ENCODE measurements at places on chromosomes 5 and 9. TPM values are rescaled to one million over a fixed set of nuclear protein-coding genes. Genes with fewer than 3 reads are reported as not detected.
A peak's percentile ranks its signal among the peaks of the same experiment; 100 is the strongest.

- DNase-seq = peak; percentile 51
Observed at GRCh38 chr9:4762886-4763541, 22.0 kb upstream of the AK3 start.

- DNase-seq = no peak
Observed at GRCh38 chr9:106620081-106620480, 242.9 kb upstream of the ZNF462 start.

DNA sequence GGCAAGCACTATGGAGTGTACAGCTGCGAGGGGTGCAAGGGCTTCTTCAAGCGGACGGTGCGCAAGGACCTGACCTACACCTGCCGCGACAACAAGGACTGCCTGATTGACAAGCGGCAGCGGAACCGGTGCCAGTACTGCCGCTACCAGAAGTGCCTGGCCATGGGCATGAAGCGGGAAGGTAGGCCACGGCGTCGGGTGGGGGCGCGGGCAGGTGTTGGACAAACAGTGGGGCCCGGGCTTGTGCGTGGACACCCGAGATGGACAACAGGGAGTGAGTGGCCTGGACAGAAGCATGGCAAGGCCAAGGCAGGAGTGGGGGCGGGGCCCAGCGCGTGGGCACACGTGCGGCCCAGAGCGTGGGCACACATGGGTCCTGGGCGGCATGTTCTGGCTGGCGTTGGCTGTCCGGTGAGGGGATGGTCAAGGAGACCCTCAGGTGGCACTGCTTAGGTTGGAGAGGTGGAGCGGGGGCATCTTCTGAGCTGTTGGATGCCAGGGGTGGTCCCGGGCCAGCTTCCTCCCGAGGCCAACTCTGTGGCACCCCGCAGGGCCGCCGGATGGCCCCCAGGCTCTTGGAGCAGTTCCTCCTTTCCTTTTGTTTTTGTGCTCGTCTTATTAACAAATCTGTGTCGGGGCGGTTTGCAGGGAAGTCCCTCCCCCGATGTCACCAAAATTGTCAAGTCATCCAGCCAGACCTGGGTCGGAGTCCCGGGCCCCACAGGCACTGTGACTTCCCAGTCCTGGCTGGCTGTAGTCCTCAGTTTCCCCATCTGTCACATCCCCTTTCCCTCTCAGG, 82.9 kb downstream of the RXRA start:
- DNase-seq = no peak

- DNase-seq = peak; percentile 32
Observed at GRCh38 chr9:12718482-12719026, 25.4 kb downstream of the TYRP1 start.

DNA sequence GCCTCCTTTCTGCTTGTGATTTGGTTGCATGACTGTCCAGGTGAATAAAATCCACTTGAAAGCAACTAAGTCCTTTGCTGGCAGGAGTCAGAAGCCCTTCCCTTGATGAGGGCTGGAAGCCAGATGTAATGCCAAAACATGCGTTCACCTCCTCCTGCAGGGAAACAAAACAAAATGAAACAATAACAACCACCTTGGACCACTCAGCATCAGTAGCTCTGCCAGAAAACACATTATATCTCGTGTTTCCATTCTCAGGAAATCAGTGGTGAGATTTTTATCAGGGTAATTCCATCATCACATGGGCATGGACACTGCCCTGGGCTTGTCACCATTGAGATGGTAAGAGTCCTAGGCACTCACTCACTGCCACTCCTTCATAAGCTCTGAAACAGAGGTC, 350.3 kb upstream of the ACTBL2 start:
- no peak for DNase-seq

- no peak for DNase-seq
Observed at GRCh38 chr9:89359751-89360261, 41.5 kb downstream of the SECISBP2 start.

DNA sequence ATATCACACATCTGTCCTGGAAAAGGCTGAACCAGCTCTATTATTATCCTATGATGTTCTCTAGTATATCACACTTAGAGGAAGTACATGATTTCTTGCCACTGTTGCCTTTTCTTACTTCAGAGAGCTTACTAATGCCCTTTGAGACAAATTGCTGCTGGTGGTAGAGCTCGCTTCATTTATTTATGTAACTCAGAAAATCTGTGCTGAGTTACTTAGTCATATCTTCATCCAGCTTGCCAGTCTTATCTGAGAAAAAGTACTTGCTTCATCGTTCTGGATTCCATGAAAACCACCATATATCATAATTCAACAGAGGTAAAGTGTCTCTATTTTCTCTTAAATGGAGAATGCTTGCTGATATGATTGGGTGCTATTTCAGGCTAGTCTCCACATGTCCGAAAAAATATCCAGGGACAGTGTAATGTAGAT, 26.6 kb downstream of the PTPDC1 start:
- no peak for DNase-seq

DNA sequence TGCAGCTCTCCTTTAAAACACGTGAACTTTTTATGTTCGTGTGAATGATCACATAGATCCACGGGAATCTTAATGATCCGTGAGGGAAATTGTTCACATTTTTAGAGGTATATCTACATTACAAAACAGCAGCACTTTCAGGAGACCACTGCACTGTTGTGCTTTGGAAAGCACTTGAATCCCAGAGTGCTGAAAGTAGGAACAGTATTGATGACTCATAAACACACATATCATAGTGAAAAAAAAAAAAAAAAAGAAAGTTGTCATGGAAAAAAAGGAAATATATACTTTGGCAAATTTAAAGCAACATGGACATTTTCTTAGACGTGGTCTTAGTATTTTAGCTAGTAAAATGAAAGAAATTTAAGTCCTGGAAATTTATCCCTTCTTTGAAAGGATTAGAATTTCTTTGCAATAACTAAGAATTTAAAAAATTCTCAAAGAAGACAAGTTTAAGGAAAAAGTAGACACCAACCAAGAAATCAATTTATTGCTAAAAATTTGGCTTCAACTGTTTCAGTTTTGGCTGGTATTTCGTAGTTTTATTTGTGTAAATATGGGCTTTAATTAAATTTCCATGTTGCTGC, 55.4 kb downstream of the ADGRV1 start:
- DNase-seq = no peak

GRCh38 chr5:150153957-150154617, 1.6 kb downstream of the PDGFRB start:
- DNase-seq = no peak

DNA sequence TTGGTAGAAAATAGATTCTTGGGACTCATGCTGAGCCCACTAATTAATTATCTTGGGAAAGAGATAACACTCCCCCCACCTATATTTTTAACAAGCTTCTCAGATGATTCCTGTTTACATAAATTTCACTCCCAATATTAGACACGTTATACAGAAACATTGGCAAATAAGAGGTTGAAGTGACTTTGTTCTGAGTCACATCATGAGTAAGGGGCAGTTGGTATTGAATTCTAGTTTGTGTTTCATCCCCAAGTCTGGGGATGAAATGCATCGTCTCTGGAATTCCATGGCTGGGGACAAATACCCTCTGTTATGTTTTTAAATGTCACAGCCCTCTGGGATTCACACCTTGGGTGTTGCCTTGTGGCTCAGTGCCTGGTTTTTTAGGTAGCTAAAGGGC, 41.0 kb downstream of the BASP1 start:
- DNase-seq = no peak

- DNase-seq = no peak
Observed at GRCh38 chr5:1867114-1867814, 15.5 kb downstream of the IRX4 start.

- DNase-seq = no peak
Observed at GRCh38 chr5:3958389-3958788, 362.8 kb downstream of the IRX1 start.

DNA sequence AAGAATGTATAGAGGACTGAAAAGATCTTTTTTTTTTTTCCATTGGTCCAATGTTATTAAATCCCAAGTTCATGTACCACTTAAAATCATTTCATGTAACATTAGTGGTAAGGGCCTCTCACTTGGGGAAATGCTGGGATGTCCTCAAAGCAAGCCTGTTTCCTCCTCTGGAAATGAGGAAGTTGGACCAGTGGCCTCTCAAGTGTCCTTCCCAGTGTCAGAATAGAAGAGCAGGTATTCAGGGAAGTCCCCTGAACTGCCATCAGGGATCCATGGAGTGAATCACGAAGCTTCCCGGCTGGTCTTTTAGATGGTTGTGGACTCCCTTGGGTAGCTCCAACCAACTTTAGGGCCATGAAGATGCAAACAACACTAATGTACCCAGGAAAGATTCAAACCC, 55.2 kb upstream of the AFAP1L1 start:
- no peak for DNase-seq

- no peak for DNase-seq
Observed at GRCh38 chr9:124268248-124268647, 10.5 kb downstream of the NEK6 start.

DNA sequence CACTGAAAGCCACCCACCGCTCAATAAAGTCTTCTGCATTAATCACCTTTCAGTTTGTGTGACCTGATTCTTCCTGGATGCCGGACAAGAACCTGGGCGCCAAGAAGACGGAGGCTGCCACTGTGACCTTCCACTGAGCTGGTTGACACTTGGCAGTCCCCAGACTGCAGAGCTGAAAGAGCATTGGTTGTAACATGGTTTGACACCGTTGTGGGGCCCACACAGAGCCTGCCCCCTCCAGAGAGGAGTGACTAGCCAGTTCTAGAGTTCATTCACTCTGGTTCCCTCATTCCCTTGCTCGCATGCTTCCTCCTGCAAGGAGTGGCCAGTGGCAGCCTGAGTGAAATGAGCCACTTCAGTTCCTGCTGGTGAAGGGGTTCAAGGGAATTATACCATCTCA, 86.2 kb upstream of the ANXA1 start:
- no peak for DNase-seq

DNA sequence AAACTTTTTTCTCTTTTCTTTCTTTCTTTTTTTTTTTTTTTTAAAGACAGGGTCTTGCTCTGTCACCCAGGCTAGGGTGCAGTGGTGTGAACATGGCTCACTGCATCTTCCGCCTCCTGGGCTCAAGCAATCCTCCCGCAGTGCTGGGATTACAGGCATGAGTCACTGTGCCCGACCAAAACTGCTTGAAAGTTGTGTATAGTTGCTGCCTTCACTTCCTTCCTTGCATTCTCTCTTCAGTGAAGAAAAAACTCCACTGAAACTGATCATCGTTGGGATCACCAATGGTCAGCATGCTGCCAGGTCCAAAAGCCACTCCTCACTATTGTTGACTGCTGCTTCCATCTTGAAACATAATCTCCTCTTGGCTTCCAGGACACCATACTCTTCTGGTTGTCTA, 66.6 kb upstream of the CTNNA1 start:
- no peak for DNase-seq

GRCh38 chr9:128296340-128297220, 20.5 kb downstream of the SWI5 start:
- no peak for DNase-seq

- DNase-seq = no peak
Observed at GRCh38 chr9:88280816-88281382, 107.3 kb upstream of the SPIN1 start.

IFNA21 gene
- not detected for total RNA-seq

BARHL1 gene
- not detected for total RNA-seq

MARCOL gene
- total RNA-seq = not detected
